ENCODE measurements at places on chromosomes 4 and X. TPM values are rescaled to one million over a fixed set of nuclear protein-coding genes. Genes with fewer than 3 reads are reported as not detected.

RAB39B gene
- 0.10 TPM for polyA plus RNA-seq

IL9R gene
- 0.09 TPM for polyA plus RNA-seq

MAGT1 gene
- polyA plus RNA-seq: 17.8 TPM

TMEM35A gene
- 1.2 TPM for polyA plus RNA-seq

HS3ST1 gene
- 1.5 TPM for polyA plus RNA-seq

GPRASP1 gene
- polyA plus RNA-seq: 1.6 TPM

SCML1 gene
- polyA plus RNA-seq: 11.0 TPM

CT45A10 gene
- polyA plus RNA-seq: not detected

UGT2A3 gene
- 26.1 TPM for polyA plus RNA-seq

CABS1 gene
- not detected for polyA plus RNA-seq

LRAT gene
- 0.37 TPM for polyA plus RNA-seq

IL2 gene
- polyA plus RNA-seq: not detected

EVC gene
- 4.0 TPM for polyA plus RNA-seq

MAOA gene
- polyA plus RNA-seq: 121 TPM

PNMA3 gene
- polyA plus RNA-seq: 0.28 TPM

GPM6B gene
- 2.8 TPM for polyA plus RNA-seq

UGT2B17 gene
- polyA plus RNA-seq: 0.56 TPM

ENPEP gene
- polyA plus RNA-seq: 17.8 TPM
